DND-41 (cell line): ENCODE measurements at places on chromosomes 12 and 14.

- no peak overlapping the region for H3K27ac ChIP-seq
- H3K27me3 ChIP-seq = no peaks in the 10 kb centered on the region
- no peak for DNase-seq
These were observed 5.5 kb downstream of the TAS2R19 start for GRCh38 chr12:11016937-11017336.

- no peaks in the 10 kb centered on the region for H3K27me3 ChIP-seq
- peaks cover 53% of the 10 kb centered on the region for H3K4me1 ChIP-seq
- DNase-seq = no peak
These were observed 614 bp downstream of the FKBP3 start for GRCh38 chr14:45133683-45134050.

DNA sequence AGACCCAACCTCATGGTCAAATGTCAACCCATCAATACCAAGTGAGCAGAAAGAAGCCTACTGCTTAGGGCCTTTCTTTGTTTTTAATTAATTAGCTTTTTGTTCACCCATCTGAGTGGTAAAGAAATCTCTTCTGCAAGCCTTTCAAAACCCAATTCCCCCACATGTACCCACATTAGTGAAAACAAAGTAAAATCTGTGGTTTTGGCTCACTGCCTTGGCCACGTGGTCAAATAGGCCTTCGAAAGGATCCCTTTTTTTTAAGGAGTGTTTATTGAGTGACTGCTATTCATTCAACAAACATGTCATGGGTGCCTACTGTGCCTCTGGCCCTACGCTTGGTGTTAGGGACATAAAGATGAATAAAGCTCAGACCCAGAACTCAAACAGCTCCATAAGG, 160.1 kb downstream of the NUAK1 start:
- no peak for DNase-seq
- H3K27me3 ChIP-seq = no peaks in the 10 kb centered on the region
- no peaks in the 10 kb centered on the region for H3K4me1 ChIP-seq
- H3K36me3 ChIP-seq = no peaks in the 10 kb centered on the region

DNA sequence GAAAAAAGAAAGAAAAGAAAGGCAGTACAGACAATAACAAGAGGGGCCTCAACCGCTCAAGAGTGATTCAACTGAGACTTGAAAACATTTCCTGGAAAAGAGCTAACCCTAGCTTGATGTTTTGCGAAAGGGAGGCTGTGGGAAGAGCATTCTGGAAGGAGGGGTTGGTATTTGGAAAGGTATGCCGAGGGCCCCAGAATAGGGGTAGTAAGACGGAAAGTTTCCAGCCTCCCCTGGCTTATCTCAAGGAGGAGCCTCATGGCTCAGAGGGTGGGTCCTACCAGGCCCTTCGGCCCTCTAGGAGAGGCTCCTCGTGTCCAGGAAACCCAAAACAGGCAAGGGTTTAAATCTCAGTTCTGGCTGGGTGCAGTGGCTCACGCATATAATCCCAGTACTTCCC, 8.4 kb downstream of the RNU4-2 start:
- no peaks in the 10 kb centered on the region for H3K36me3 ChIP-seq
- H3K4me1 ChIP-seq = no peaks in the 10 kb centered on the region
- H3K27ac ChIP-seq = no peak overlapping the region
- H3K4me3 ChIP-seq = no peak overlapping the region
- no peaks in the 10 kb centered on the region for H3K27me3 ChIP-seq
- DNase-seq = no peak

DNA sequence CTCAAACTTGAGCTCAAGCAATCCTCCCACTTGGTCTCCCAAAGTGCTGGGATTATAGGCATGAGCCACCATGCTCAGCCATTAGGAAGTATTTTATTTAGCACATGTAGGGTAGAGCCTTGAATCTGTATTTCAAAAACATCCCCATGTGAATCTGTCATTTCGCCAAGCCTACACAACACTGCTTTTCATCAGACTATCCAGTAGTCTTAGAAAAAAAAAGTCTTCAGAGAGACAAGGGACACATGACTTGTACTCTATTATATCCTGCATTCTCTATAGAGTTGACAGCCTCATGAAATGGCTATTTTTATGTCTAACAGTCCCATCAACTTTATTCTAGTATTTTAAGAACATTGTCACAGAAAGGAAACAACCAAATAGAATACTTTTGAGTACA, 35.4 kb downstream of the TM7SF3 start:
- no peak overlapping the region for H3K4me3 ChIP-seq
- H3K27ac ChIP-seq = no peak overlapping the region
- DNase-seq = no peak
- H3K27me3 ChIP-seq = no peaks in the 10 kb centered on the region
- H3K36me3 ChIP-seq = peaks cover 93% of the 10 kb centered on the region

GRCh38 chr14:91249841-91250616, 5.5 kb upstream of the GPR68 start:
- H3K4me1 ChIP-seq = peaks cover 50% of the 10 kb centered on the region
- H3K36me3 ChIP-seq = no peaks in the 10 kb centered on the region
- H3K4me3 ChIP-seq = no peak overlapping the region
- no peaks in the 10 kb centered on the region for H3K27me3 ChIP-seq
- DNase-seq = peak; percentile 43

GRCh38 chr14:74563233-74563585, 48.8 kb downstream of the LTBP2 start:
- no peaks in the 10 kb centered on the region for H3K36me3 ChIP-seq
- no peak overlapping the region for H3K27ac ChIP-seq
- H3K4me3 ChIP-seq = no peak overlapping the region
- DNase-seq = no peak
- H3K4me1 ChIP-seq = no peaks in the 10 kb centered on the region
- H3K27me3 ChIP-seq = peaks cover 8% of the 10 kb centered on the region

DNA sequence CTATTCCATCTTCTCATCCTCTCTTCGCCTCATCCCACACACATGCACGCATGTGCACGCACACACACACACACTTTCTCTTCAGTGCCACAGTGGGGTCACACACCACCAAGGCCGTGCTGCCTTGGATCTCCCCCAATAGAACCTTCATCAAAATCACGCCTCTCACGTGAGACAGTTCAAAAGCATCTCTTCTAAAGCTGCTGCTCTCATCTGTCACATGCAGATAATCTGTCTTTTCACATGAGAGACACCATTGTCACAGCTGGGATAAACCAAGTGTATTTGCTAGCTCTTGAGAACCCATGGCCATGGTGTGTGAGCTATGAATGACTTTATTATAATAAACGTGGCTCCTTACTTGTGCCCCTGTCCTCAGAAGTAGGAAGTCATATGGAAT, 218.7 kb downstream of the EGLN3 start:
- H3K4me1 ChIP-seq = no peaks in the 10 kb centered on the region
- DNase-seq = no peak
- no peak overlapping the region for H3K4me3 ChIP-seq
- H3K27me3 ChIP-seq = peaks cover 9% of the 10 kb centered on the region

DNA sequence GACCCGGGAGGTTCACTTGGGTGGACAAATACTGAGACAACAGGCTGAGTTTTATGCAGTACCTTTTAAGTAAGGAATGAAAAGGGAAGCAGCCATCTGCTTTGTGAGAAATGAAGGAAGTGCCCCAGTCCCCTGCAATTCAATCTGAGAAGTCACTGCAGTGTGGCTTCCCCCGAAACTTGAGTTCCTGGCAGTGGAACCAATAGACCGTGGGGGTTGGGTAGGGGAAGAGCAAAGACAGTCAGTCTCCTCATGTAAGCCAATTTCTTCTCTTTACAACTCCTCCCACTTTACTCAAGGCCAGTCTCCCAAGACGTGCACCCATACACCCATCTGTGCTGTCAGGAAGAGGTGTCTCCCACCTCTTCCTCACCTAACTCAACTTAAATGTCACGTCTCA, 206.5 kb downstream of the BCAT1 start:
- peak overlapping the region; percentile 3; the same call in 1 of the 2 replicates for H3K27ac ChIP-seq
- peaks cover 45% of the 10 kb centered on the region for H3K4me1 ChIP-seq
- peak; percentile 49 for DNase-seq
- no peaks in the 10 kb centered on the region for H3K36me3 ChIP-seq
- no peak overlapping the region for H3K4me3 ChIP-seq

DNA sequence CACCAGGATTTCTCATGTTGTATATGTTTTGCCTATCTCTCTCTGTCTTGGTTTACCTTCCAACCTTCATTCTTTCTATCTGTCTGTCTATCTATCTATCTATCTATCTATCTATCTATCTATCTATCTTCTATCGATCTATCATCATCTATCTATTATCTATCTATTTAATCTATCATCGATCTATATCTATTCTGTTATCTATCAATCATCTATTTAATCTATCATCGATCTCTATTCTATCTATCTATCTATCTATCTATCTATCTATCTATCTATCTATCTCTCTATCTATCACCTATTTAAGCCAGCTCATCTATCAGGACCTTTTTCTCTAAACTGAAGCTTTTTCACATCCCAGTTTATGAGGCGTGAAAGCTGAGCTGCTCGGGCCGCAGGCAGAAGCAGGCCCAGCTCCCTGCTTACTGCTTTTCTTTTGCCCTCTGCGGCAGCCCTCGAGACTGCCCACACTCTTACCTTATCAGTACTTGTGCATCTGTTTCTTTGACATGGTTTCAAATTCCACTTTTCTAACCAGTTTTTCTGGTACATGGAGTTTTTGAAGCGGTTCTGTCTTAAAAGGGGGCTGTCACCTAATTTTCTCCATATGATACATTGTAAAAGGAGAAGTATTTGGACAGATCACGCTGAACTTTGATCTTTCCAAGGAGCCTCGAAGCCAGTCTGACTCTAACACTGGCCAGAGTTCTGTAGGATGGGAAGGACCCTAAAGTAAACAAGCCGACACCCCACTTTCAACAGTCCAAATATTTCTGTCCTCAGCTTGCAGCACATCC, 44.4 kb upstream of the GSG1 start:
- no peak for DNase-seq
- no peak overlapping the region for H3K27ac ChIP-seq
- H3K27me3 ChIP-seq = no peaks in the 10 kb centered on the region
- no peaks in the 10 kb centered on the region for H3K36me3 ChIP-seq
- no peak overlapping the region for H3K4me3 ChIP-seq

DNA sequence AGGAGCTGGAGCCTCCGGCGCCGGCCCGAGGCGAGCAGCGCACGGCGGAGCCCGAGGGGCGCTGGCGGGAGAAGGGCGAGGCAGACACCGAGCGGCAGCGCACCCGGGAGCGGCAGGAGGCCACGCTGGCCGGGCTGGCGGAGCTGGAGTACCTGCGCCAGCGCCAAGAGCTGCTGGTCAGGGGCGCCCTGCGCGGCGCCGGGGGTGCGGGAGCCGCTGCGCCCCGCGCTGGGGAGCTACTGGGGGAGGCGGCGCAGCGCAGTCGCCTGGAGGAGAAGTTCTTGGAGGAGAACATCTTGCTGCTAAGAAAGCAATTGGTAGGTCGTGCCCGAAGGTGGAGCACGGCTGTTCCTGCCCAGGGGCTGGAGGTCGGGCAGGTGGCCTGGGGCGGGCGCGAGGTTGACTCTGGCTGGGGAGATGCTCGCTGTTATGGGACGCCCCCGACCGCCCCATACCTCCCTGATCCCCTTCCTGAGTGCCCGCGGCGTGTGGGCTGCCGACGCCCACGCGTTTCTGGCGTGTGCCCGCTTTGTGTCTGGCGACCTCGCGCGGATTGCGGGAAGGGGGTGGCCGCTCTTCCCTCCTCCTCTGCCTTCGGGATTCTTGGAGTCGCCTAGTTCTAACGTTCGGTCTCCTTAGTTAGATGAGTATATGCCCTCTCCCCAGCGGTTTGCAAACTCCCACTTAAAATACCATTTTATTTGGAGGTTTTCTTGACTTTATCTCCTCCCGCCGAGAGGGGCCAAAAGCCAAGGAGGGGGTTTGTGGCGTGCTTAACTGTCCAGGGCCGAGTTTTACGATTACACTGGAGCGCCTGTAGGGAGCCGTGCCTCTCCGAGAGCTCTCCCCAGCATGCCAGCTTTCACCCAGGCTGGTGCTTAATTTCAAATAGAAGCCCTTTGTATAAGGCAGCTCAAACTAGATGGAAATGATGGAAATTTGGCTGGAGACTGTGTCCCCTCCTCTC, 752 bp downstream of the DACT1 start:
- no peaks in the 10 kb centered on the region for H3K36me3 ChIP-seq
- no peak overlapping the region for H3K27ac ChIP-seq
- H3K27me3 ChIP-seq = no peaks in the 10 kb centered on the region
- DNase-seq = no peak
- no peaks in the 10 kb centered on the region for H3K4me1 ChIP-seq
- H3K4me3 ChIP-seq = no peak overlapping the region

- H3K27ac ChIP-seq = no peak overlapping the region
- H3K27me3 ChIP-seq = peaks cover 3% of the 10 kb centered on the region
- no peaks in the 10 kb centered on the region for H3K36me3 ChIP-seq
- H3K4me1 ChIP-seq = no peaks in the 10 kb centered on the region
- DNase-seq = peak; percentile 2
These were observed 132.3 kb downstream of the ADGRD1 start for GRCh38 chr12:131085816-131086591.

- no peaks in the 10 kb centered on the region for H3K27me3 ChIP-seq
- H3K4me1 ChIP-seq = no peaks in the 10 kb centered on the region
- DNase-seq = no peak
These were observed 759.9 kb upstream of the FLRT2 start for GRCh38 chr14:84770030-84770429.

GRCh38 chr12:126974779-126975178, 1292.2 kb upstream of the TMEM132C start:
- H3K4me1 ChIP-seq = no peaks in the 10 kb centered on the region
- no peaks in the 10 kb centered on the region for H3K27me3 ChIP-seq
- DNase-seq = peak; percentile 17
- no peaks in the 10 kb centered on the region for H3K36me3 ChIP-seq
- no peak overlapping the region for H3K27ac ChIP-seq

- no peaks in the 10 kb centered on the region for H3K36me3 ChIP-seq
- H3K4me3 ChIP-seq = no peak overlapping the region
- no peak for DNase-seq
These were observed 5.1 kb upstream of the MAGOHB start for GRCh38 chr12:10618338-10618987.

GRCh38 chr12:50380761-50381325, 15.6 kb downstream of the FAM186A start:
- no peaks in the 10 kb centered on the region for H3K36me3 ChIP-seq
- no peaks in the 10 kb centered on the region; the same call in 1 of the 2 replicates for H3K4me1 ChIP-seq
- no peak overlapping the region for H3K27ac ChIP-seq
- DNase-seq = no peak
- H3K4me3 ChIP-seq = no peak overlapping the region
- no peaks in the 10 kb centered on the region for H3K27me3 ChIP-seq
